Amniotic epithelial cell (primary cell): ENCODE measurements at places on chromosomes 16 and 17.

DNA sequence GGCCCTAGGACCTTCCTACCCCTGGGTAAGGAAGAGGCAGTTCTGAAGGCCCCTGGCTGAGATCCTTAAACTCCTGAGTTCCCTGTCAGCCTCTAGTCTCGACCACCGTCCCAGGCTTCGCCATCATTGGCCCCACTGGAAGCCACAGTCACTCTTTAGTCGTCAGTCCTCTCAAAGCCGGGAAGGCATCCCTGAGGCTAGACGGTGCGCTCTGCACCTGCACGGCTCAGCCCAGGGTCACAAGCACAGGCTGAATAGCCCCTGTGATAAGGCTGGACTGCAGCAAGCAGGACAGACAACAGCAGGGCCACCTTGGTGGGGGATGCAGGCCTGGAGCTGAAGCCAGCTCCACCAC lies 3.3 kb upstream of the HEXIM1 start:
- DNase-seq = no peak

GRCh38 chr16:29308644-29309546 lies 97.6 kb downstream of the NPIPB11 start:
- no peak for DNase-seq

DNA sequence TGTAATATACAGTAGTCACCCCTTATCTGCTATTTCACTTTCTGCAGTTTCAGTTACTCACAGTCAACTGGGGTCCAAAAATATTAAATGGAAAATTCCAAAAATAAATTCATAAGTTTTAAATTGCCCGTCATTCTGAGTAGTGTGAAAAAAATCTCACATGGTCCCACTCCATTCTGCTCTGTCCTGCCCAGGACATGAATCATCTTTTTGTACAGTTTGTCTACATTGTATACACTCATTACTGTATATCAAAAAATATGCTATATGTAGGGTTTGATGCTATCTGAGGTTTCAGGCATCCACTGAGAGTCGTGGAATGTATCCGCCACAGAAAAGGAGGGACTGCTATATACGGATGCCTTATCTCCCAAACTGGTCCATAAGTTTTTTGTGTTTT lies 16.0 kb upstream of the APPBP2 start:
- no peak for DNase-seq

- no peak for DNase-seq
Measured at GRCh38 chr17:35467824-35468223, 19.3 kb upstream of the SLFN13 start.

GRCh38 chr17:81166033-81166492 lies at the start of gene AATK:
Gene AATK, minus strand, starts transcription at chr17:81166221. Its CDS starts 229 bp downstream, at chr17:81165992.
- DNase-seq = no peak

DNA sequence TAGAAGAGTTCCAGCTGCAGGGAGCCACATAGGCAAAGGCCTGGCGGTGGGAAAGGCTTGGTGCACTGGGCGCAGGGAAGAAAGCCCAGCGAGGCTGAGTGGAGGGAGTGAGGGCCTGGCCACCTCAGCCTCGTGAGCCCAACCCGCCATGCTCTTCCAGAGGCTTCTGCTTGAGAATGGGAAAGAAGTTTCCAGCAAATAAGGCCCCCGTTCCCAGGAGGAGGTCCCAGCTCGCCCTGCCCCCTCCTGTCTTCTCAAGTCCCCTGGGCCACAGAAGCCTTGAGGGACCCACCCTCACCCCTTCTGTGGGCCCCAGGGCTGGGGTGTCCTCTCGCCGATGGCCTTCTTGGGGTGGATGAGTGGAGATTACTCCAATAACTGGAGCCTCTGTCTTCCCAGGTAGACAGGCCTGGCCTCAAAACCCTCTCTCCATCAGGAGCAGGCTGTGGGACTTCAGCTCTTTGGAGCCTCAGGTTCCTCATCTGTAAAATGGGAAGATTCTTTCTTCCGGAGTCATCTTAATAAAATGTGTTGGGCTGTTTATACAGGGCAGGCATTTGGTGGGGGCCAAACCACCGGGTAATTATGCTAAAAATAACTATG lies 933 bp upstream of the SNN start:
- DNase-seq = no peak

DNA sequence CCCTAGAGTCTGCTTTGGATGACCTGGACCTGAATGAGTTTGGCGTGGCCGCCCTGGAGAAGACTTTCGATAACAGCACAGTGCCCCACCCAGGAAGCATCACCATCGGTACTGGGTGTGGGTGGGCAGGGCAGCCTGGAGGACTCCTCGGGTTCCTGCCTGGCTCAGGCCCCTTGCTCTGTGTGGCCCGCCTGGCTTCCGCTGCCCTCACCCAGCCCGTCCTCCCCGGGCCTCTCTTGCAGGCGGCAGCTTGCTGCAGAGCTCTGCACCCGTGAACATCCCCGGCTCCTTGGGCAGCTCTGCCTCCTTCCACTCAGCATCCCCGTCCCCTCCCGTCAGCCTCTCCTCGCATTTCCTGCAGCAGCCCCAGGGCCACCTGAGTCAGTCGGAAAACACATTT lies 24.5 kb downstream of the UNC13D start:
- no peak for DNase-seq

GRCh38 chr16:29789775-29790182 lies 772 bp upstream of the KIF22 start:
- no peak for DNase-seq

DNA sequence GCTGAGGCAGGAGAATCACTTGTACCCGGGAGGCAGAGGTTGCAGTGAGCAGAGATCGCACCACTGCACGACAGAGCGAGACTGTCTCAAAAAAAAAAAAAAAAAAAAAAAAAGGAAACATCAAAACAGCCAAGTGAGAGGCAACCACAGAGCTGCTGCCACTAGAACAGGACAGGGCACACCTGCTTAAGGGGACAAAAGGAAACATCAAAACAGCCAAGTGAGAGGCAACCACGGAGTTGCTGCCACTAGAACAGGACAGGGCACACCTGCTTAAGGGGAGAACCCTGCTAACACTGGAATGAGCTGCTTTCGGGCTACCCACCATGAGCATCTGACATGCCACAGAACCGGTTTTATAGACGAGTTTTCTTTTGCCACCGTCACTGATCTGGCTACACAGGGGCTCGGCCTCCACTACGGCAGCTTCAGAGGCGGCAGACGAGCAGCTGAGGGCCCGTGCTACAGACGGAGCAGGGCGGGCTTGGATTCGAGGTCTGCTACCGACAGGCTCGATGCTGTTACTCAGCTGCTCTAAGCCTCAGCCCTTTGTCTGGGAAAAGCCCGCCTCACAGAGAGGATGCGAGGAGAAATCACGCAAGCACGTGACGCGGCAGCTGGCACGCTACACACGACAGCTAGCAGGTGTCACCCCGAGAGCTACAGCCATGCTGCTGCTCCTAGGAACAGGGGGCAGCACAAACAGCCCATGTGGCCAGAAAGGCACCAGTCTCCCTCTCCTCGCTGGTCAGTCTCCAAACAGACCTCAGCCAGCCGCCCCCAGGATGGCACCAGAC lies 2.0 kb downstream of the P4HB start:
- no peak for DNase-seq

- no peak for DNase-seq
Measured at GRCh38 chr17:10033449-10033848, 128.4 kb upstream of the RCVRN start.

GRCh38 chr17:57391857-57392471 lies 135.6 kb downstream of the MSI2 start:
- no peak for DNase-seq

GRCh38 chr16:67162506-67163163 lies 1.9 kb upstream of the HSF4 start:
- no peak for DNase-seq

DNA sequence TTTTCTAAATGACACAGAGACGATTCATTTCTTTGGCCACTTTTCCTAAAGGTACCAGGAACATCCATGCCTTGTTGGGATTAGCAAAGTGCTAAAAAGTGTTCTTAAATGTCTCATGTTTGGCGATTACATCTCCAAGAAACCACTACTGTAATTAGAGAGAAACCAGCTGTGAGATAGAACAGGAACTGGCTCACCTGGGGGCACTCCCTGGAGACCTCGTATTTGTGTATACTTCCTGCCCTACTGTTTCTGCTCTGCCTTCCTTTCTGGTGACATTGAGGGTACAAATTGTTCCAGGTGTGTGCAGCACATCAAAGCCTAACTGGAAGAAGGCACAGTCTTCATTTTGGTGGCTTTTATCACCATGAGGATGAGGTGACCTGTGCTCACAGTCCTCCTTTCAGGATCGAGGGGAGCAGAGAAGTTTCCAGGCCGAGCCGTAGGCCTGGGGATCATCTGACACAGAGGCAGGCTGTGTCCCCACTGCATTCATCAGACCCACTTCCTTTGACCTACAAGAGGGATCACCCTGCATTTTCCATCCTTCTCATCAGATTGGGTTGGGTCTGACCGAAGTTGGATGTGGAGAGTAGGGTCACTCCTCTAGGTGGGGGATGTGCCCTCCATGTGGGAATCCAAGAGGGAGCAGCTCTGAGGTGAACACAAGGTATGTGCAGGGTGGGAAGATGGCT lies 23.7 kb downstream of the CCL4 start:
- no peak for DNase-seq

DNA sequence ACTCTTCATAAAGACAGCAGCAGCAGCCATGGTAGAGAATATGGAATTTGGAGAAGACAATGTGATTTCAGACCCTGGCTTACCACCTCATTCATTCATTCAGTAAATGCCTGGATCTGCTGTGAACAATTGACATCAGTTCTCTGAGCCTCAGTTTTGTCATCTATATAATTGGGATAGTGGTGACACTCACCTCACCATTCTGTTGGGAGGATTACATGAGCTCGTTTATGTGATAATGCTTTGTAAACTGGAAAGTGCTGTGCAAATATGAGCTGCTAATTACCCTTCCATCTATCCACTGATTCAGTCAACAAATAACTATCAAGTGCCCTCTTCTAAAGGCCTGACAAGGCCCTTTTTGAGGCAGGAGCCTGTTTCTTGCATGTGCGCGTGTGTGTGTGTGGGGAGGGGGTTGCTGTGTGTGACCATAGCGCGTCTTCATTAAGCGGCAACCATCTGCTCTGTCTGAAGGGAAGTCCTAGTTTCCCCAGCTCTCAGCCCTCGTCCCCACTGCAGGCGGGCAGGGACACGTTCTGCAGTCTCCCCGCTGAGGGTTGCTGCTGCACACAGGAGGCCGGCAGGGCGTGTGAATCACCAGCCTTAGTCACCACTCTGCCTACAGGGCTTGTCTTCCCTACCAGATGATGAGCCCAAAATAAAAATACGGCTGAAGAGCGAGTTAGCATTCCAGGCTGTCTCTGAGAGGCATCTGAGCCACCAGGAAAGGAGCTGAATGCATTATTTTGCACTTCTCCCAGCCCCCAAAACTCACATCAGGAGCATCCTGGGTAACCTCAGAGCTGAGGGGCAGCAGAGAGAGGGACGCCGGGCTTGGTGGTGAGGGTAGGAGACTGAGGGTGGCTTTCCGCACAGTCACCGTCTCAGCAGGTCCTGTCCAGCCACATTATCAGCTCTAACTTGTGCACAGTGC lies 19.9 kb downstream of the ARL4D start:
- DNase-seq = peak; percentile 80

DNA sequence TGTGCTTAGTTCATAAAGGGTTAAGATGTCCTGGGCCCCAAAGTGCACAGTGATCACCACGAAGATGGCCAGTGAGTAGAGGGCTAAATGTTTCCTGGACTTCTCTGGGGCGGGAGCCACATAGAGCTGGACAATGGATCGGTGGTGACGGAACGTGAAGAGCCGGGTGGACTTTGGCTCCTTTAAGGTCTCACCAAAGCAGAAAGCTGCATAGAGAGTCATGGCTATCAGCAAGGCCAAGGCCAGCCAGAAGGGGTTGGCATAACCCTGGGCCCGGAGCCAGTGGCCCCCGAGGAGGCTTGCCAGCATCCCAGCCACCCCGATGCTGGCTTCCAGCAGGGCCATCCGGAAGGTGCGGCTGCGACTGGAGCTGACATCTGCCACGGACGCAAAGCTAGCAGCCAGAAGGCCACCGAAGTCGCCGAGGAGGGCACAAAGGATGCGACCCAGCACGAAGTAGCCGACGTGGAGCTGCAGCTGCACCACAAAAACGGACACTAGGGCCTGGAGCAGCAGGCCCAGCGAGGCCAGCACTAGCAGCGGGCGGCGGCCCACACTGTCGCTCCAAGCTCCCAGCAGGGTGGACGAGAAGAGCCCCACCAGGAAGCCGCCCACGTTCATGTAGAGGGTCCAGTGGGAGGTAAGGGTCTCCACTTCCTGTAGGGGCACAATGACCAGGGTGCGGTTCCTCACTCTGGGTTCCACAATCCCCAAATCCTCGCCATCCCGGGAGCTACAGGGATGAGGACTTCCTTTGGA lies 1.0 kb downstream of the SLC46A1 start:
- no peak for DNase-seq

GRCh38 chr17:47363171-47363570 lies 39.4 kb downstream of the EFCAB13 start:
- peak; percentile 13 for DNase-seq

- no peak for DNase-seq
Measured at GRCh38 chr16:86213437-86214205, 296.7 kb upstream of the FOXF1 start.

- peak; percentile 6 for DNase-seq
Measured at GRCh38 chr16:51971184-51971583, 575.8 kb downstream of the TOX3 start.

- peak; percentile 53 for DNase-seq
Measured at GRCh38 chr17:68539548-68540467, 27.6 kb downstream of the PRKAR1A start.

DNA sequence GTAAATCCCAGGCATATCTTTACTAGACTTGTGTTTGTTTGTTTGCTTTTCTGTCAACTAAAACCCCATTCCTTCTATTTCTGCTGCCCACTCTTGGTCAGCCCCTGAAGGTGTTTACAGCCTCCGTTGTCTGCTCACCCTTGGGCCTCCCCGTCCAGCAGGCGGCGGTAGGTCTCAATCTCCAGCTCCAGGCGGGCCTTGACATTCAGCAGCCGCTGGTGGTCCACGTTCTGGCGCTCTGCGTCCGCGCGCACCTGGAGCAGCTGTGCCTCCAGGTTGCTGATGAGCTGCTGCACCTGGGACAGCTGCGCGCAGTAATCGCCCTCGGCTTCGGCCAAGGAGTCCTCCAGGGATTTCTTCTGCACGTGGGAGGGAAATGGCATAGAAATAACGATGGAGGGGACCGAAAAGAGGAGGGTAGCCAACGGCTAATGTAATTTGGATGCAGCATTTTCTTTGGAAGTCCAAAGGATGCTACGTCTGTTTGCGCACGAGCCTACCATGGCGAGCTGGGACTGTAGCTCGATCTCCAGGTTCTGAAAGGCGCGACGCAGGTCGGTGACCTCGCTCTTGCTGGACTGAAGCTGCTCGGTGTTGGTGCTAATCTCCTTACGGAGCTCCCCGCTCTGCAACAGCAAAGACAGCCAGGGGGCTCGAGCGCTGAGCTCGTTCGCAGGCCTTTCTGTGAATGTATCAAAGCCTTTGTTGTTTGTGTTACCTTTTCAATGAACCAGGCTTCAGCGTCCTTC lies 3.9 kb downstream of the KRT12 start:
- DNase-seq = no peak

GRCh38 chr17:19440421-19440820 lies 29.4 kb downstream of the RNF112 start:
- DNase-seq = no peak

DNA sequence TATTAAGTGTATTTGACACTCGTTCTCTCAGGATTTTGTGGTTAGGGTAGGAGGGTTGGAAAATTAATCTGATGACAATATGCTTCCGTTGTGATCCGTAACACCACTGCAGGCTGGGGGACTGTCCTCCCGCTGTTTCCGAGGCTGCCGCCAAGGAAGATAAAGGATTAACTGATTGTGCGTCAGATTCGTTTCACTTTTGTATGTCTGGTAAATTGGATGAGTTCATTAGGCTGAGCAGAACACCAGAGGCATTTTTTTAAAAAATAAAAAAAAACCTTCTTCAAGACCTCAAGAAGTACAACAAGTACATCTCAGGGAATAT lies 486.7 kb upstream of the SALL1 start:
- peak; percentile 13 for DNase-seq
